ENCODE measurements at places on chromosomes 5 and 9.

- DNase-seq: no peak
Observed at GRCh38 chr5:45410304-45410995, 285.7 kb downstream of the HCN1 start.

- DNase-seq: no peak
Observed at GRCh38 chr9:7166074-7166473, 408.3 kb downstream of the KDM4C start.

DNA sequence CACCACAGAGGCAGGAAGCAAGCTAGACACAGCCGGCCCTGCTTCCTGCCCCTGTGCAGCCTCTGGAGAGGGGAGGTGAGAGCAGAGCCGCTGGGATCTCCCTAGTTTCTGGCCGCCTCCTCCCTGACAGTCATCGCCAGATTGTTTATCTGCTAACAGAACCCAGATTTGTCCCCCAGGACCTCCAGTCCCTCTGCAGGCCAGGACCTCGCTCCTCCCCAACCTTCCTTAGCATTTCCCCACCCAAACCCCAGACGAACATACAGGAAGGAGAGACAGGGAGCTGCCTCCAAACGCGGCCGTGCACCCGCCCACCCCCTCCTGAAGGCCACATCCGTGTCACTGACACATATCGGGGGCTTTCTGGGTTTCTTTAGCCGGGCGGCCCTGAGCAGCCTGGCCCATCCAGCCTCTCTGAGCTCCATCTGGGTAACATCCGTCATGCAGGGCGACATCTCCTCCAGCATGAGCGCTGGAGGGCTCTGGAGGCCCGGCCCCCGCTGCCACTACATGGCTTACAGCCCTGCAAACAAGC lies 47.5 kb downstream of the DBH start:
- no peak for DNase-seq

DNA sequence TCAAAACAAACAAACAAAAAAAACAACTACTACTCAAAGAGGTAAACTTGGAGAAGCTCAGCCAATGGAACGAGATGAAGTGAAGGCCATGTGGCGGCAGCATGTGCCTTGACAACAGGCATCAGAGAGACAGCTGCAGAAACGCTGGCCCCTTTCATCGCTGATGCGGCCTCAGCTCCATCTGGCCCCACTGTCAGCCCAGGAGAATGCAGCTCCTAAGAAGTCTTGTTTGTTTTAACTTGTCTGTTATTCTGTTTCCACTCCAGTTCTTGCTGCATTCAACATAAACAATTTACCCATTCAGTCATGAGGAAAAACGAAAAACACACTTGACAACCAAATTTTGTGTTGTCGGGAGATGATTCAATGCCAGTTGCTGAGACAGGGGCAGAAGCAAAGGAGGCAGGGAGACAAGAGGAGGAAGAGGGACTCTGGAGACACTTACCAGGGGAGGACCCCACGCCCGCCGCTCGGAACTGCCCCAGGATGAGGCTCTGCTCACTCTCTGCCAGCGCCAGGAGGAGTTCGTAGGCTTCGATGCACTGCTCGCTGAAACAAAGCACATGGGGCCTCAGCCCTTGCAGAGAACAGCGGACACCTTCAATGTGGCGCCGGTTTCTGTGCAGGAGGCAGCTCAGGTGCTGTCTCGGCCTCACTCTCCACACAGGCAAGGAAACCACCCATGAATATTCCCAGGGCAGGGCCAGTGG lies 91.2 kb downstream of the DCP2 start:
- no peak for DNase-seq

GRCh38 chr9:3124001-3124400 lies 280.1 kb upstream of the PUM3 start:
- no peak for DNase-seq

- no peak for DNase-seq
Observed at GRCh38 chr9:119963798-119964372, 594.6 kb upstream of the BRINP1 start.

DNA sequence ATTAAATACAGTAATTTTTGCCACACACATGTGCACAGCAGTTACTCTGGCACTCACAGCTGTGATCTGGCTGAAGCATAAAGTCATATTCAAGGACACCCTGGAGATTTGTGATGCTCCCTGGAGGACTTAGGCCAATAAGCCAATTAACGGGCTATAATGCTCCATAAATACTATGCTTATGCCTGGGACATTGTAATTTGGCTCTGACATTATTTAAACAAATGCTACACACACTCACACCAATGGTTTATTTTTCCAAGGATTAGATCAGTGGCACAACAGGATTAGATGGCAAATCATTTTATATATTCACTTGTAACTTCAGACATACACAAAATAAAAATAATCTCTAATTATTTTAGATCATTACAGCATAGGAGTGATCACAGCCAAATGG lies 111.2 kb downstream of the LMNB1 start:
- DNase-seq: no peak

DNA sequence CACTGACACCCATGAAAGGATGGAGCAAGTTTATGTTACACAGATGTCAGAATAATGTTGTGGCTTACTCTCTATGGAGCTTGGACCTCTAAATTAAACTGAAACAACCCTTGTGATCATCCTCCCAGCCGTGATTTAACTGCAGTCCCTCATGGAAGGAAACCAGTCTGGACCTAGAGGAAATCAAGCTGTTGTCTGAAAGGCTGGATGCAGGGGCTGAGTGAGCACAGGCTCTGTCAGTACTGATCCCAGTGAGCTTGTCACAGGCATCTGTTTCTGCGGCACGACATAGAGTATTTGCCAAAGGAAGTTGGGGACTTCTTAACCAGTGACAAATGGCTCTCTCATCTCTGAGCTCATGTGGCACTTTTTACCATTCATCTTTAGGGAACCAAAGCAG lies 282.9 kb upstream of the MAP3K1 start:
- DNase-seq: peak; percentile 77

DNA sequence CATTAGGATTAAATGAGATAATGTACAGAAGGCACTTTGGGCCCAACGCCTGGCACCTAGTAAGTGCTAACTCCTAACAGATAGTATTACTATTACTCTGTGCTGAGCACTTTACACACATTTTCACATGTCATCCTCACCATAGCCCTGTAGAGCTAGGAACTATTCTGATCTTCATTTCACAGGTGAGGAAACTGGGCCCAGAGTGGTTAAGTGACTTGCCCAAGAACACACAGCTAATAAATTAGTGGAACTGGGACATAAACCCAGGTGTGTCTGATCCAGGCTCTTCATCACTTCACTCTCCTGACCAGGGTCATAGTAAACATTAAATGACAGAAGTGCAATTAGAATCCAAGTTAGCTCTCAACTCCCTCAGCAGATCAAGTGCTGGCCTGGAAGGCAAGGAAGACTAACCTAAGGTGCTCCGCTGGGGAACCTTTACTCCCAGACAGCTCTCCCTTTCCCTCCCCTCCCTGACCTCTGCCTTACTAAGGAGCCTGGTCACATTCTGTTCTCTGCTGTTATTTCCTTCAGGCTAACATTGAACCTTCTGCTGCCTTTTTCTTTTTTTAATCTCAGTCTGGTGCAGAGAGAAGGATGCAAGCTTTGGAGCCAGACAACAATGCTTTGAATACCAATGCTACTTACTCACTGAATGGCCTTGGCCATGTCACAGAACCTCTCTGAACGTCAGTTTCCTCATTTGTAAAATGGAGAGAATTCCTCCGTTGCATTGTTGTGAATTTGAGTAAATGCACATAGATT lies 4.1 kb upstream of the ADRA1B start:
- DNase-seq: no peak

DNA sequence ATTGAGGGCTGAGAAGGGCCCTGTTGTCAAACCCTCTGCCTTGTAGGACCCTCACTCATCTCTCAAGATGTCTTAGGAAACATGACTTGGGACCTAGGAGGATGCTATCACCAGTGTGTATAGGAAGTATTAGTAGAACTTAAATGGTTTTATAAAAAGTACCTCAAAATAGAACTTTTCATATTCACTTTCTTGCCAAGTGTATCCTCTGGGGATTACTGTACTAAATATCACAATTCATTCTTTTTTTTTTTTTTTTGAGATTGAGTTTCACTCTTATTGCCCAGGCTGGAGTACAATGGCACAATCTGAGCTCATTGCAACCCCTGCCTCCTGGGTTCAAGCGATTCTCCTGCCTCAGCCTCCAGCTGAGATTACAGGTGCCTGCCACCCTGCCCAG lies 56.2 kb downstream of the ARHGEF28 start:
- DNase-seq: no peak

DNA sequence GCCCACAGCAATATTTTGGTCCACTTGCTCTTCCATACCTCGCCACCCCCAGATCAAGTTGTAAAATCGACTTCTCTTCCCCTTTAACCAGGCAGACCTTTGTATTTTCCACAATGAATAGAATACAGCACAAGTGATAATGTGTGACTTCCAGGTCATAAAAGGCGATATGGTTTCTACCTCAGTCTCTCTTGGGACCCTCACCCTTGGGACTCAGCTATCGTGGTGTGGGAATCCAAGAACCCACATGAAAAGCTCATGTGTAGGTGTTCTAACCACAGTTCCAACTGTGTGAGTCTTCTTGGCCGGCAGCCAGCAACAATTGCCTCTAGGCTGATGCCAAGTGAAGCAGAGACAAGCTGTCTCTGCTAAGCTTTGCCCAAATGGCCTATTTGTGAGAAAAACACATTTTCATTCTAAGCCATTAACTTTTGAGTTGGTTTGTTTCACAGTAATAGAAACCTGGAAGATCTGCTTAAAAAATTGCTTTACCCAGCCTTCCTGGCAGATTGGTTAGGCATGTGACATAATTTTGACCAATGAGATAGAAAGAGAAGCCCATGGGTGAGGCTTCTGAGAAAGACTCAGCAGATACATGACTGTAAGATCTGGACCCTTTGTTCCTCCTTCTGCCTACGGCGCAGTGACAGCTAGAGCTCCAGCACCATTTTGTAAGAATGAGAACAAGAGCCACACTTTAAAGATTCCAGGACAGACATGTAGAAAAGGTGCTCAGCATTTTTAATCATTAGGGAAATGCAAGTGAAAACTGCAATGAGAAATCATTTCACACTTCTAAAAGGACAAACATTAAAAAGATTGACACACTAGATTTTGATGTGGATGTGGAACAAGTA lies 18.3 kb upstream of the MLLT3 start:
- DNase-seq: no peak

GRCh38 chr9:36796671-36797419 lies 224.2 kb downstream of the MELK start:
- no peak for DNase-seq

- DNase-seq: no peak
Observed at GRCh38 chr9:36721846-36722588, 149.3 kb downstream of the MELK start.

DNA sequence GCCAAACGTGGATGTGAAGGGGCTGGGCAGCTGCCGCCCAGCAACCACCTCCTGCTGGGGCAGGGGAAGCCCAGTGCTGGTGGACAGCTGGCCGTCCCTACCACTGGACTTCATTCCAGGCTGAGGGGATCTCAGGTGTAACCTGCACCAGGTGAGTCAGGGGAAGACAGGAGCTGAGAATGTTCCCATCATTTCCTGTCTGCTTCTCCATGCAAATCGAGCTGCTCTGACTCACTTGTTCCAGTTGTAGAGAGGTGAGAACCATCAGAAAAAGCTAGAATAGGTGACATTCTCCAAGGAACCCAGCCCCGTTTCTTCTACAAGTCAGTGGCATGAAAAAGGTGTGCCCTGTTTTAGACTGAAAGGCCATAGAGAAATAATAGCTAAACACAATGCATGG lies 21.8 kb upstream of the BARX1 start:
- no peak for DNase-seq

- DNase-seq: no peak
Observed at GRCh38 chr5:133456933-133457402, 155.4 kb downstream of the FSTL4 start.

GRCh38 chr9:107789001-107789700 lies 299.6 kb upstream of the KLF4 start:
- DNase-seq: no peak

Data from left renal cortex interstitium (tissue), 4 donors.